ENCODE measurements at places on chromosomes 7 and 10.
A peak's percentile ranks its signal among the peaks of the same experiment; 100 is the strongest.

DNA sequence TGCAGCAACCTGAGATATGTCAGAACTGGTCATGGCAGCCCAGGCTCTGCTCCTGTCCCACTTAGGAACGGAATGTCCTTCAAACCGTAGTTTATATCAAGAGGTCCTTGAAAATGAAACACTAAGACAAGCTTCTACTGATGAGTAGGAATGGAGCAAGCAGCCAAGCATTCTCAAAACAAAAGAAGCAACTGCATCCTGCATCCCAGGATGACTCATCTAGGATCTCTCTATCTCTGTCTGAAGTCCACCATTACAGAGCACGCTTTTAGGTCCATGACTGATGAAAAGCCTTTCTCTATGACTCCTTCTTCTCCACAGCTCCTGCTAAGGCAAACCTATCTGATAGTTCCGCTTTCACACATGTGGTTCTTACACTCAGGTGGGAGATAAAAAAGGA, 16.3 kb downstream of the MBL2 start:
- no peak for DNase-seq

DNA sequence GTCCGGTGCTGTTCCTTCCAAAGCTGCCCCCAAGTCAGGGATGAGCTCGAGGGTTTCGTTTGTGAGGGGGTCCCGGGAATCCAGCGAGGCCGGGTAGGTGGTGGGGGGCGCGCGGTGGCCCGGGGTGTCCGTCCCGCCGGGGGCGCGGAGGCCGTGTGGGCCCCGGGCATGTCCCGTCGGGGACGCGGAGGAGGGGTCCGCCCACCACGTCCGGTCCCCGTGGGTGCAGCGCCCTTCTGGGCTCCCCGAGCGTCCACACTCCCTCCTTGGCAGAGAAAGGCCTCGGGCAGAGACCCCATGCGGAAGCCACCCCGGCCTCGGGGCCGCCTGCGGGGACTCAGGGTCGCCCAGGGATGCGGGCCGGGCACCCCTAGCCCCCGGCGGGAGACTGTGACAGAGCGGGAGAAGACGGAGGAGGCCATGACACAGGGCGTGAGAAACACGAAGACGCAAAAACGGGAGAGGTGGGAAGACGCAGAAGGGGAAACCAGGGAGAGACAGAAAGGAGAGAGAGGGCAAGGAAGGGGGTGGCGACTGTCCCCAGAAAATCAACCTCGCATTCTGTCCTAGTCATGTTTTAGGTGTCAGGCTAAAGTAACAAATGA, 640 bp upstream of the ZNF425 start:
- DNase-seq: peak; percentile 63

DNA sequence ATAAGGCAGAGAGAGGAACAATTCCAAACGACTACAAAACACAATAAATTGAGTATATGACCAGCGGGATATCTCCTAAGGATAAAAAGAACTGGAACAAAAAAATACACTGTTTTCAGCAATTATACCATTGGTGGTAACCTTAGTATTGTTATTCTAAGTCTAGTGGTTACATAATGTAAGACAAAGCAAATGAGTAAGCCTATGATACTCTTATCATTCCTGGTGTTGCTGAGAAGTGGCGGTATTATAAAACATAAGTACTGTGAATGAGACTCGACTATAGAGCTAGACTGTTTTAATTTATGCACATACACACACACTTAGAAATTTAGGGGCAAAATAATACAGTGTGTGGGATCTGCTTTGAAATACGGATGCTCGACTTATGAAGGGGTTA, 107.7 kb downstream of the NRBF2 start:
- DNase-seq: no peak

DNA sequence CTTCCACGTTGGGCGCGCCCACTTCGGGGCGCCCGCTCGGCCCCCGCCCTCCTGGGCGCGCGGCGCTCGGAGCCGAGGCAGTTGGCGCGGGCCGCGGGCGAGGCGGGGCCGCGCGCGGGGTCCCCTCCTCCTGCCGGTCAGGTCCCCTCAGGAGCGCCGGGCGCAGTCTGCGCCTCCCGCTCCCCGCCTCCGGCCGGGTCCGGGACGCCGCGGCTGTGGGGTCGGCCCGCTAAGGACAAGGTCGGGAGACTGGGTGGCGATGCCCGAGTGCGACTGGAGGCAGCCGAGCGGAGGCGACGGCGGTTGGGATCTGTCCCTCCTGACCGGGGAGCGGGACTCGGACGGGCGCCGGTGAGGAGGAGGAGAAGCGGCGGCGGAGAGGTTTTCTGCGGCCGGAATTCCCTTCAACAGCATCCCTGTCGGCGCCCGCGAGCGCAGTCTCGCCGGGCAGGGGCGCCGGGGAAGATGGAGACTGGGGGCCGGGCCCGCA, at the start of gene ATRNL1:
Gene ATRNL1, plus strand, starts transcription at position 80 of the 490 bp plus-strand sequence. Its CDS starts 386 bp downstream, at position 466.
- peak; percentile 3 for DNase-seq

DNA sequence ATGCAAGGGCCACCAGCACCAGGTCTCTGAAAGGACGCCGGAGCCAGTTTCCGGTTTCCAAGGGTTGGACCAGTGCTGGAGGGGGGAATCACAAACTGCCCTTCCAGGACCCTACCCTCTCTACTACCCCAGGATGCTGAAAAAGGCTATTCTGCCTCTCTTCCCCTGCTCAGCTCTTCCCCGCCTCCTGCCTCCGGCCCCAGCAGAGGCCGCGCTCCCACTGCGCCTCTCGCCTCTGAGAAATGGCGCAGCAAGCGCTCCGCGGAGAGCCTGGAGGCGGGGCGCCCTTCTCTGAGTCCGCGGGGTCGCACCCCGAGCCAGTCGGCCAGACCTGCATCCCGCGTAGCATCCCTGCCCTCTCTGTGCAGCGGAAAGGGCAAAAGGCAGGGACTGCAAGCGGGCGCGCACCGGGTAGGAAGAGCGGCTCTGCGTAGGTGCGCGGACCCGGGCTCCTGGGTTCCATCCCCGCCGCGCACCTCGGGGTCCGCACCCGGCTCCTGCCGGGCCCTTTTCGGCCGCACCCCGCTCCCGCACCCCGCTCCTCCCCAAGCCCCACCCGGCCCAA, 476 bp upstream of the RET start:
- no peak for DNase-seq

DNA sequence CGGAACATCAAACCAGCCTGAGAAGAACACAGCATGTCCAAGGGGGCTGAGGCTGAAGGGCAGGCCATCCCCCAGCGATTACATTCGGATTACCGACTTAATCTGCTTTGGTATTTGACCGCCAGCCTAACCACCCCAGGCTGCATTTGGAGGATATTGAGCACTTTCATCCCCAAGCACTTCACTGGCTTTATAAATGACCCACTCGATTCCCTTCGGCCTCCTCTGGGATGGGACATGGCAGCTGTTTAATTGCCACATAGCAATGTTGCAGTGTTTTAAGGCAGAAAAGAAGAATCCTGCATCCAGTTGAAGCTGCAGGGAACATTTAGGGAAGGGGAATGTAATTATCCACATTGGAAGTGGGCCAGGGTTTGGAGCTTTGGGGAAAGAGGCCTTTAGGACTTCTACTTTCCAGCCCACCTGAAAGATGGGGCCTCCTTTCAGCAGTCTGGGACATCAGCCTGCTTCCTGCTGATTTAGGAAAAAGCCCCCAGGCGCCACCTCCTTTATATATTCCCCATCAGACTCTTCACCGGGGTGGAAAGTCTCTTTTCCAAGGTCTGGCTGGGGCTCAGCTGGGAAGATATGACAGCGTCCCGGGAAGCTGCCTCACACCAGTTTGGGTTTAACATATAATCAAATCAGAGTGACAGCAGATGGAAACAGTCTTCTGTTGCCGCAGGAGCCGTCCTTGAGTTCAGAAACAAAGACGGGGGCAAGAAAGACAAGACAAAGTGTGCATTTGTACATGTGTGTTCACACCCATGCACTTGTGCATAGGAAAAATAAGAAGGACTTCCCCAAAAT, 9.2 kb downstream of the DPCD start:
- DNase-seq: no peak

DNA sequence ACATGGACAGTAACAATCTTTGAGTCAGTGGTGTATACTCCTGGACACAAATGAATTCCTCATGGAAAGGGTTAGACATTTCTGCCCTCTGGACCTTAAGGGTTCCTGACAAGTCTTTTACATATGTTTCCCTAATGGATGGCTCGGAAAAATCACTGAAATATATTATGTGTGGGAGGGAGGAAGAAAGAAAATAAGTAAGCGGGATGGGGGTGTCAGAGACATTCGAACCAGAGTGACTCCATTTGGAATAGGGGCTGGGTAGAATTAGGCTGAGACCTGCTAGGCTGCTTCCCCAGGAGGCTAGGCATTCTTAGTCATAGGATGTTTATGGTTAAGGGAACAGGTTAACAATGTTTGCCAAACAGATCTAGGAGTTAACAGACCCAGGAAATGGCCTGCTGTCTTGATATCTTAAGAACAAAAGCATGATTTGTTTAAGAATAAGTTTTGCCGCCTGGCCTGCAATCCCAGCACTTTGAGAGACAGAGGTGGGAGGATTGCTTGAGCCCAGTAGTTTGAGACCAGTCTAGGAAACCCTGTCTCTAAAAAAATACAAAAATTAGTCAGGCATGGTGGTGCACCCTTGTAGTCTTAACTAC, 1241.7 kb downstream of the TYW1 start:
- no peak for DNase-seq

DNA sequence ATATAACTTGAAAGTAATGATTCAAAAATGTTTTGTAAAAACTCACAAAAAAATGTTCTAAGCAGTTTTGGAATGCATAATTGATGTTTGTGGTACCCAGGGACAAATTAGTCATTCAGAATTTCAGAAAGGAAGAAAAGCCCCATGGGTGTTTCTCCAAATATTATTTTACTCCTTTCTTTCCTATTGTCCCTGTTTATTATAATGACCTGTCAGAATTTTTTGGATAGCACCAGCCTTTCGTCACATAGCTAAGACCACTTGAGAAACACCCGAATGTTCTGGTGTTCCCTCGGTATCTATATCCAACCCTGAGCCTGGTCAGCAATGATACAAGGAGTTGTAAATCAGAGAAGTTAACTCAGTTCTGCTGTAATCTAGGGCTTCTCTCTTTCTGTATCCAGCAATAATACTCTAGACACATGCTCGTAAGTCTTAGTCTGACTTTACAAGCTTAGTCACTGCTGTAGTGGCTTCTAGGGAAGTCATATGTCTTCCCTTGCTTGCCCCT, 64.8 kb upstream of the MEOX2 start:
- DNase-seq: no peak

DNA sequence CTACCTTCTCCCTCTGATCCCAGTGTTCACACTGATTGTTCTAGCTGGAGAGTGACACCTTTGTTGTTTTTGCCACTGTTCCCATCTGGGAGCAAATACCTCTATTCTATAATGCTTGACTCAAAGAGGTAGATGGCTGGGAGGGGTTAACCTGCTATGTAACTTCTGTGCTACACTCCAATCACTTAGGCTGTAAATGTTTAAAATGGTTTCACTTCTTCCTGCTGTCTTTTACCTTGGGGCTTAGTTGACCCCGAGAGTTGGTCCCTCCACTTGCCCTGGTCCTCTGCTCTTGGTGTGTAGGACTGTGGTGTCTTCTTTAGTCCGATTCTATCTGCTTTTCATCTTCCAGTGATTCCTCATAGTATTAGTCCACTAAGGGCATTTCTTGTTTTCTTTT, 22.3 kb downstream of the KLHDC10 start:
- DNase-seq: no peak
